ACHN (cell line): ENCODE measurements at places on chromosomes 6 and 20.

- DNase-seq, result peak; percentile 80
Observed at GRCh38 chr20:38173237-38174156, 8.4 kb upstream of the TGM2 start.

DNA sequence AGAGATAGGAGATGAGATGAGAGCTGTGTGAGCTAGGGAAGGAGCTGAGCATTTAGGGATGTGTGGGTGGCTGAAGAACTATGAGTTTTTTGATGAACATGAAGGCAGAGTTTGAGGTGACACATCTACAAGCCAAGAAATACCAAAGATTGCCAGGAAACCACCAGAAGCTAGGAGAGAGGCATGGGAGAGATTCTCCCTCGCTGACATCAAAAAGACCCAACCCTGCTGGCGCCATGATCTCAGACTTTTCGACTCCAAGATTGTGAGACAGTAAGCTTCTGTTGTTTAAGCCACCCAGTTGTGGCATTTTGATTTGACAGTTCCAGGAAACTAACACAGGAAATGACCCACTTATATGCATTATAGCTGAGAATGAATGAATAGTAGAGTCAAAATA, 790.9 kb downstream of the TFAP2A start:
- DNase-seq, result no peak

DNA sequence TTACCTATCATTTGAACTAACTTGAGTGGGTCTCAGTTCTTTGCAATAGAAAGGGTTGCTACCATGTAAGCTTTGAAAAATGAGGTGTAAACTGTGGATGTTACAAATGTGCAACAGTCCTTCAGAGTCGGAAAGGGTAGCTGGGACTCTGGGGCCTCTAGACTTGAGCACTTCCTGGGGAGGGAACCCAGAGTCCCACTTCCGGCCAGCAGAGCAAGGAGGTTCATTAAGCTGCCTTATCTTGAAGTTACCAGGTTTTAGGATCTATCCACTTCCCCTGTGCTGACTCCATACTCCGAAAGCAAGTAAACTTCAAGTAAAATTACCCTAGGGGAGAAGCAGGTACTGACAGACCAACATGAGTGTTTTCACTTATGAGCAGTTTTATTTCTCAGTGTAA, 9.4 kb downstream of the TRIM10 start:
- DNase-seq, result no peak

- DNase-seq, result no peak
Observed at GRCh38 chr6:140677781-140678528, 1303.5 kb upstream of the CITED2 start.

DNA sequence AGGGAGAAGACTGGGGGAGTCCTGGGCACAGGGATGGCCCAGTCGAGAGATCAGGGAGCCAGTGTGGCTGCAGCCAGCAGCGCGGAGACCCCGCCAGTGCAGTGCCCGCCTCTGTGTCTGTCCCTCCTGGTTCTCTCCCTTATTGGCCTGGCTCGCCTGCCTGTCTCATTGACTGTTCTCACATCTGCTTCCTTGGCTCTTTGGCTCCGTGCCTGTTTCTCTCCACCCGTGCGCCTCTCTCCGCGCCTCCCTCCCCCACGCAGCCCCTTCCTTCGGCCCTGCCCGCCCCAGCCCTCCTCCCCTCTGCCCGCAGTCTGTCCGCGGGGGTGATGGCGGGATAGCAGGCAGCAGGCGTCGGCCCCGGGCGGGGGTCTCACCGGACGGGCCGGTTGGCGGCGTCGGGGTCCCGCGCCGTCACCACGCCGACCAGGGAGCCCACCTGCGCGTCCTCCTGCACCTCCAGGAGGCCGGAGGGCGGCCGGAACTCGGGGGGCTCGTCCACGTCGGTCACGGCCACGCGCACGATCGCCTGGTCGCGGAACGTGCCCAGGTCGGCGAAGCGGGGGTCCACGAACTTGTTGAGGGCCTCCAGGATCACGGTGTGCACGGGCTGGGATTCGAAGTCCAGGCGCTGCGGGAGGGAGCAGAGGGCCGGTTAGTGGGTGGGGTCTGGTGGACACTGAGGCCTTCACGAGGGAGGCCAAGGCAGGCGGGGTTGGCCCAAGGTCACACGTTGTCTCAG, 92.0 kb downstream of the CD40 start:
- DNase-seq, result no peak

GRCh38 chr20:48923149-48923718, 1.7 kb downstream of the ARFGEF2 start:
- no peak for DNase-seq

GRCh38 chr20:22322513-22322912, 261.9 kb downstream of the FOXA2 start:
- no peak for DNase-seq

GRCh38 chr6:106729841-106730240, 100.5 kb downstream of the QRSL1 start:
- DNase-seq, result no peak

DNA sequence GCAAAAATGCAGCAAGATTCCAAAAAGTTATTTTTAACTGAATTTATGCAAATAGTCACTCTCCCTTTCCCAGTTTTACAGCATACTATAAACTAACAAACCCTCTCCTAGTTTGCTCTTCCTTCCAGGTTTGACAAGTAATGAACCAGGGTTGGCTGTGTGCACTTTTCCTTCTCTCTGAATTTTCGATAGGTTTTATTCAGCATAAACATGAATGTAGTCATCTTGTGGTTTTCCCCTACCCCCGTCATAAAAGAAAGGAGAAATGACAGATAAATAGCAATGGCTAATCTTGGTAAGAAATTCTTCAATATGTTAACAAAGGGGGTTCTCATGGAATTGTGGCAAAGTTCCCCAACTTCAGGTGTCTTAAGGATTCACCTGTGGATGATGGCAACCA, 26.3 kb downstream of the PRDM1 start:
- DNase-seq, result no peak

GRCh38 chr6:61649845-61650244, 636.2 kb downstream of the KHDRBS2 start:
- DNase-seq, result no peak

- DNase-seq, result no peak
Observed at GRCh38 chr6:85364344-85364743, 85.5 kb upstream of the NT5E start.

- no peak for DNase-seq
Observed at GRCh38 chr20:63702036-63702665, 5.6 kb downstream of the ARFRP1 start.

- no peak for DNase-seq
Observed at GRCh38 chr6:104472021-104472901, 387.5 kb downstream of the HACE1 start.

DNA sequence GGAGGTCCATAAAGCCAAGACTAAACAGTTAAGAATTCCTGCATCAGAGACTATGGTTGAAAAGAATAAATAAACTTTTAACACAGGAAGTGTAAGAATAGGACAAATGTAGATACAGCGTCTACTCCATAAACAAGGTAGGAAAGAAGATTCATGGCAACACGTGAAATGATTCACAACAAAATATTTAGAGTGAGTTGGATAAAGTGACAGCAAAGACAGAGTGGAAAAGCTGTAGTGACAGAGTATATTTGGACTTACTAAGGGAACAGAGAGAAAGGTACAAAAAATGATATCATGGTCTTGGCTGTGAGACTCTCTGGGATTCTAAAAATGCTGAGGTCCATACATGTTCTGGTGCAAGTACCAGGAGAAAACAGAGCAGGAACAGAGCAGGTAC, 21.9 kb upstream of the KIAA0408 start:
- no peak for DNase-seq

- no peak for DNase-seq
Observed at GRCh38 chr6:143611580-143611979, 66.2 kb upstream of the PHACTR2 start.

DNA sequence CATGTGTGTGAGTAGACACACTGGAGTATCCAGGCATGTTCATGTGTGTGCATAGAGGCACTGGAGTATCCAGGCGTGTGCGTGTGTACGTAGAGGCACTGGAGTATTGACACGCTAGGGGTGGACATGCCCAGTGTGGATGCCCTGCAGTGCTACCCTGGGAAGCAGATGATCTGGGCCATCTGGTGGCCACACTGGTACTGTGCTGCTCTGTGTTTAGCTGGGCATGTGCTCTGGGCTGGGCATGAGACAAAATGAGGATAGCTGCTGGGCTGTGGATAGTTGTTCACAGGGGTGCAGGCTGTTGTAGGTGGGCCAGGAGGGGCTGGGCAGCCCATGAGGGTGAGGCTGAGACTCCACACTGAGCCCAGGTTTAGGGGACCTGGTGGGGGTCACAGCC, 24.0 kb upstream of the NPBWR2 start:
- DNase-seq, result no peak

DNA sequence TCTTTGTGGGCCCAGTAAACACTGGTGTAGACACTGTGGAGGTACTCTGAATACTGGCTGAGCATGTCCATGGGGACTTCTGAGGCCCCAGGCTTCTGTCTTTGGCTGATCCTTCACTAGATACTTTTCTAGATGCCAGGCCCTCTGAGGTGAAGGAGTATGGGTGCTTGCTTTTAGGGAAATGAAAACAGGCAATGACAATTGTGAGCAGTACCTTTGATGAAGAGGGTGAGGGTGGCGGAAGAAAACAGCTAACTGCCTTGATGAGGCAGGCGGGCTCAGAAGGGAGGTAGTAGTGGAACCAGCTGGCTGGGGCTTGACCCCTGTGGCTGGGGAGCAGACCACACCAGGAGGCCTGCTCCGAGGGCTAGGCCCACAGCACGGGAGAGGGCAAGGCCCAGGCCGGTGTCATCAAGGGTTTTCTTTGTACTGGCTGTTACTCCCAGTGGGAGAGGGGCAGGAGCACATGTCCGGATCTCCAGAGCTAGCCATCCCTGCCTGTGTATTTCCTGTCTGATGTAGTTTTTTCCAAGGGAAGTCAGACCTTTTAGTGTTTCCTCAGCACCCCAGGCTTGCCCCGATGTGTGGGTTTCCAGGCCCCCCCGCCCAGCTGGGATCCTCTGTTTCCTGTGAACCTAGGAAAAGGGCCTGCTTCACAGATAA, 3.9 kb downstream of the PLCG1 start:
- DNase-seq, result no peak

GRCh38 chr6:15464211-15464725, 198.6 kb downstream of the DTNBP1 start:
- DNase-seq, result peak; percentile 29

DNA sequence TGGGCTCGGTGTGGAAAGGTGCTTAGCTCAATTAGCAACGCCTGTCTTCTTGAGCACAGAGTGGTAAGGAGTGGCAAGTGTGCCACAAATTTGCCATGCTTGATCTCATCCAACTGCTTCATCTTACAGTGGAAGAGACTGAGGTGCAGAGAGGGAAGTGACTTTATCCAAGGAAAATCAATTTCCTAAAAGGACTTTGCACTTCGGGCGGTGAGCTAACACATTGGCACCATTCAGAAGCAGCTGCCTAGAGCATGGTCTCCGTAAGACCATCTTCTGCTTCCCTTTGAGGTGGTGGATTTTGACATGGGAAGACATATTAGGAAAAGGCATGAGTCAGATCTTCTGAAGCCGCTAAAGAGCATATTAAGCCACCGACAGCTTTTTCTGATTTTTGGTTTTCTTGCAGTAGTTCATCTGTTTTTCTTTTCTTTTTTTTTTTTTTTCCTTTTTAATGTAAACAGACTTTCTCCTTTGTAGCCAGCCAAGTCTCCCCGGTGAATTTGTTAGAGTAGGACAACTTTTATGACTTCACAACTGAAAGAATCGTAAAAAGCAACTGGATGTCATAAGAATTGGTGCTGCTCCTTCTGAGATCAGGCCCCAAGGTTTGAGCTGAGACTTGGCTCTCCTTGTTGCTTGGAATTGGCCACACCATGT, 273.2 kb downstream of the CDC5L start:
- no peak for DNase-seq

DNA sequence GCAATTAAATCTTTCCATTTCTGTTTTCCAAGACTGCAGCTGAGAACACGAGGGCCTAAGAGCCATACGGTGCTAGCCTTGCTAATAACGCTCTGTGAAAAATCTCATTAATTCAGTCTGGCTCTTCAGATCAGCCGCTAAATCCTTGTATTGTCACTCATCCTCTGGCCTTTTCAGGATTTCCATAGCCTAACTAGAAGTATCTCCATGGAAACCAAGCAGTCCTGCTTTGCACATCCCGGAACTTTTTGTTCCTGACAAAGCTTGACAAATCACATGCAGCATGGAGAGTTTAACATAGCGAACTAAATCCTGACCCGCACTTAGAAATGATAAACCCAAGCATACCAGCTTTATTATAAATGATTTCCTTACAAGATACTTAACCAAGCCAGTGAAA, 383.7 kb downstream of the CD83 start:
- no peak for DNase-seq

- no peak for DNase-seq
Observed at GRCh38 chr6:136192902-136193301, 57.2 kb downstream of the MTFR2 start.

- DNase-seq, result no peak
Observed at GRCh38 chr6:105199711-105200110, 19.9 kb upstream of the POPDC3 start.

DNA sequence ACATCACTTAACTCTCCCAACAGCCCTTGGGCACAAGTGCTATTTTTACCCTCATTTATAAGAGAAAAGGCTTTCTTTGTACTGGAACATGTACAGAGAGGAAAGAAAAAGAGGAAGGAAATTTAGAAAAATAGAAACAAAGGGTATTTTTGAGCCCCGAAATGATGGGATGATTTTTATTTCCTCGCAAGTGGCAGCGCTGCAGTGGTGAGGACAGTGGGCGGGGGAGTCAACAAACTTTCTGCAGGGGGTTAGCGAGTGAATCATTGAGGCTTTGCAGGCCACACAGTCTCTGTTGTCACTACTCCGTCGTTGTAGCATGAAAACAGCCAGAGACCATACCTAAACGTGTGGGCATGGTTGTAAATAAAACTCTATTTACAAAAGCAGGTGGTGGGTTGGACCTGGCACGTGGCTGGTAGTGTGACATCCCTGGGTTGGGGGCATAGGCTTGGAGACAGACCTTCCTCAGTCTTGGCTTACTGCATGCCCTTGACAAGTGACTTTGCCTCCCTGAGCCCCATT, 25.5 kb upstream of the OCSTAMP start:
- no peak for DNase-seq

GRCh38 chr6:520820-521219, 129.3 kb downstream of the IRF4 start:
- DNase-seq, result no peak

DNA sequence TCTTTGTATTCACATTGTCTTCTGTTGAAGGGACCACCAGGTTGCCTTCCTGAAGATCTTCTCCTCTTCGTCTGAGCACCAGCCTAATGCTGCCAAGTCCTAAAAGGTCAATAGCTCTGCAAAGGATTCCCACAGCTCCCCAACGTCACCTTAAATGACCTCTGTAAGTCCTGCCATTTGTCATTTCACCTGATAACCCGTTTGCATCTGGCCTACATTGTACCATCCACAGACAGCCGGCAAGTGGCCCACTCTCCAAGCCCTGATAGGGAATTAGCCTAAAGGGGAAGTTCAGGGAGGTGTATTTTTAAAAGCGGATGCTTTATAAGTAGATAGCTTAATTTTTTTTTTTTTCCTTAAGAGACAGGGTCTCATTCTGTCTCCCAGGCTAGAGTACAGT, 127.8 kb downstream of the ZMYND8 start:
- DNase-seq, result no peak

GRCh38 chr20:56788671-56789610, 159.8 kb downstream of the TFAP2C start:
- no peak for DNase-seq

- no peak for DNase-seq
Observed at GRCh38 chr20:62428396-62429295, 1.3 kb upstream of the RBBP8NL start.

- DNase-seq, result peak; percentile 13
Observed at GRCh38 chr6:128174724-128175123, 273.9 kb upstream of the THEMIS start.
